Activated naive CD4-positive, alpha-beta T cell treated with anti-CD3 and anti-CD28 coated beads, Interleukin-2, amount 50 U/mL, for 72 hours (primary cell): ENCODE measurements at places on chromosomes 6 and 20. TPM values are rescaled to one million over a fixed set of nuclear protein-coding genes. Genes with fewer than 3 reads are reported as not detected.

GRCh38 chr20:48267860-48268633, 482.8 kb upstream of the SULF2 start:
- DNase-seq: no peak

DNA sequence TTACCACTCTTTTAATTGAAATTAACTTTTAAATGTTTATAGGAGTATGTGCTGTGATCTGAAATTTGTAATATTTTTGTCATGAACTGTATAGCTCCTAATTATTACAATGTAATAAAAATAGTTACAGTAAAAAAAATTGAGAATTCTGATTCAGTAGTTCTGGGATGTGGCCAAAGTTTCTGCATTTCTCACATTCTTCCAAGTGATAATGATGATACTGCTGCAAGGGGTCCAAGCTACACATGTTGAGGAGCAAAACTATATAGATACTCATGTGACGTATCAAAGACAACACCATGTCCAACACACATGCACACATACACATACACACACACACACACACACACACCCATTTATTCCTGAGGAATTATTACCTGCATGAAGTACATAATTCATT, 71.0 kb upstream of the FAM83B start:
- no peak for DNase-seq

- no peak for DNase-seq
These were observed 18.4 kb upstream of the DOK5 start for GRCh38 chr20:54456961-54457360.

DNA sequence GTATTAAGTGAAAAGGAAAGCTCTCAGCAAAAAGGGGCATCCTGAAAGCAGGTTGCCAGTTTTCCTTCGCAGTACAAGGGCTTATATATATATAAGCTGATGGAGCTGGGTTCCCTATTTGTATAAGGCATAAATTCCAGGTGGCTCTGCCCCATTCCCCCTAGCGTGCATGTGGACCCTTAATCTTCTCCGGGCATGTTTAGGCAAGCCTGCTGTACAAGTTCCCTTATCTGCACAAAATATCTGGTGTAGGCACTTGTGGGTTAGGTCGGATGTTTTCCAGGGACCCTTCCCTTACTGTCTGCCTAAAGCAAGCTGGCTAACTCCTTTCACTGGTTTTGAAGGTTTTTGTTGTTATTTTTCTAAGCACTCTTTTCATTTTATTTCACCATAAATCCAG, 140.7 kb downstream of the FUT9 start:
- no peak for DNase-seq

GRCh38 chr6:167336844-167337630, 12.2 kb downstream of the TTLL2 start:
- no peak for DNase-seq

DNA sequence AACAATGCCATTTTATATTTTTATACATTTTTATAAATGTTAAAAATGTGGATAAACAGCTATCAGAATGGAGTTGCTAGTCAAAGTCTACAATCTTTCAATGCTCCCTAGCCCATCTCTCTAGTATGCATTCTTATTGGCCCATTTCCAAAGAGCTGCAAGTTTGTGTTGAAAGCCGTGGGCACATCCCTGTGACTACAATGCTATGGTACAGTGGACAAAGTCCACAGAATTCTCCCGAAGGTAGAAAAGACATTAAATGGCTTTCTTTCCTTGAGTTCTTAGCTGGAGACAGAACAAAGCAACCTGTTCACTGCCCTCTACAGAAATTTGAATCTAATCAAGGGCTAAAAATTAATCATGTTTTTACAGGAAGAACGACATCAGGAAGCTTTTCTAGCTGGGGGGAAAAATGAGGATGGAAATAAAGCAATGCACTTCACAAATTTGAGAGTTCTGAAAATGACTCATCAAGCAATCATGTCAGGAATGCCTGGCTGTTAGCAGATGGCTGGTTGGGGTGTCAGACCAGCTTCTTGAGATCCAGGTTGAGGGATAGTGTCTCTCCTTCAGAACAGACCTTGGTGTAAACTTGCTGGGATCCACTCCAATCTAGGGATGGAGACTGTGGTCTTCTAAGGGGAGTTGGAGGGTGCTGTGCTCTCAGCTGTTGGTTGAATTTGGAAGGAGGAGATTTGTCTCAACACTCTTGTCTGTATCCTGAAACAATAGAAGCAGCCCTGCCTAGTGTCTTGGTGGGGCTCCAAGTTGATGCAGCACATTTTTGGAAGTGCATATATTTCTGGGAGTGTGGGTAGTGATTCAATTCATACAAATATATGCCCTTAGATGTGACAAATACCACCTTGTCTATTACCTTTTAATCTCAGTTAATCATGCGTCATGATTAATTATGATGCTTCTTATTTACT, 143.4 kb upstream of the PHACTR1 start:
- no peak for DNase-seq

DNA sequence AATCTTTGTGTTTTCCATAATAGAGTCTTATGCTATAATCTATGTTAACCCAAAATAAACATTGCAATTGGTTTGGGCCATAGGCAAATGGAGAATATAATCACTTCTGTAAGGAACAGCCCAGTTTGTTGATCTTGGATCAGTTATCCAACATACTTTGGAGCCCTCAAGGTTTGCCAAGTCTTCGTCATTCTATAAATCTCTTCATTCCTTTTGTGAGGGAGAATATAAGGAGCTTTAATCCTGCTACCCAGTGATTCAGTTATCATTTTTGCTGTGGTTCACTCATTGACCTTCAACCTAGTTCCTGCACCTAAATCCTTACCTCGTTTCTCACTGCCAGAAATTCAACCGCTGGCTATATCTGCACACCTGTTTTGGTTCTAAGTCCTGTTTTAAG, 500.3 kb upstream of the PTCHD4 start:
- DNase-seq: no peak

DNA sequence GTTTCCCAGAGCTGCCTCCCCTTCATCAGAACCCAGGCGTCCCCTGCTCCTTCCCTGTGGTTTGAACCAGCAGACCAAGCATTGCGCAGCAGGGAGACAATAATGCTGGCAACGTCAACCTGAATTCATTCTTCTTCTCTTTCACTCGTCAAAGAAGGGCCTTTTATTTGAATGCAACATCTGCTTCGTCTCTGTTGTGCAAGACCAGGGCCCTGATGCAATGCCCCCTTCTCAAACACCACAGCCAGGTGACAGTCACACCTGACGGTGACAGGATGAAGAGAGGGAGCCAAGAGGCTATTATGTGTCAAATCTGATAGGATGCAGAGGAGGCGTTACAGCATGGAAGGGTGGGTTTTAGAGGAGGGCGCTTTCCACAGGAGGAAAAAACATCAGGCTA, 8.0 kb downstream of the INSM1 start:
- DNase-seq: no peak

DNA sequence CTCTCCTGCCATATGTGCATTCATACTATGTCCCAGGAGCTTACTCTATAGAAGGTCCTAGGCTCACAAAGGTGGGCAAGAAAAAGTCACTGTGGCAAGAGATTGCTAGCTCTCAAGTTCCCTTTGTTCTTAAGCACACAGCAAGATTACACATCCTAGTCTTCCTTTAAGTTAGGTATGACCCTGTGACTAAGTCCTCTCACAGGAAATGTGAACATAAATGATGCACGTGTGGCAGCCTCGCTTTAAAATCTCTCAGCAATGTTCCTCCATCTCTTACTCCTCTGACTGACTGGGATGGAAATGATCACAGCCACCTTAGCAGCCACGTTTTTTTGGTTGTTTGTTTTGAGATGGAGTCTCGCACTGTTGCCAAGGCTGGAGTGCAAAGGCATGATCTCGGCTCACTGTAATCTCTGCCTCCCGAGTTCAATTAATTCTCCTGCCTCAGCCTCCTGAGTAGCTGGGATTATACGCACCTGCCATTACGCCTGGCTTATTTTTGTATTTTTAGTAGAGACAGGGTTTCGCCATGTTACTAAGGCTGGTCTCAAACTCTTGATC, 35.7 kb upstream of the HAO1 start:
- DNase-seq: no peak

- no peak for DNase-seq
These were observed 28.4 kb downstream of the HLA-C start for GRCh38 chr6:31243508-31243907.

DNA sequence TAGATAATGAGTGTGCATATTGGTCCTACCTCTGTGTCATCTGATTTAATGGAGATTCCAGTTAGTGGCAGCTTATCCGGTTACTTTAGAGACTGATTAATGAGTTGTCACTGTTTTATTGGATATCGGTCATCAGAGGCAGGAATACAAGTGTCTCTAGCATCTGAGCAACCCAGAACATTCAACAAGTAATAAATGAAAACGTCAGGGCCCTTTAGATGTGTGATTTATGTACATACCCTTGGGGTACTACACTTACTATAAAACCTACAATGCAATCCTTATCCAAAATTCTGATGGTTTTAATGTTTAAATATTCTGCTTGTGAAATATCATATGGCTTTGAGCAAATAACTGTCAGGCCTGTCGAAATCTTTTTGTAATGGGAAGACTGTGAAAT, 1117.9 kb upstream of the FLRT3 start:
- no peak for DNase-seq

GRCh38 chr6:153129873-153130514, 1.1 kb downstream of the RGS17 start:
- no peak for DNase-seq

- DNase-seq: no peak
These were observed 45.0 kb downstream of the SLC23A2 start for GRCh38 chr20:4956200-4956810.

DNA sequence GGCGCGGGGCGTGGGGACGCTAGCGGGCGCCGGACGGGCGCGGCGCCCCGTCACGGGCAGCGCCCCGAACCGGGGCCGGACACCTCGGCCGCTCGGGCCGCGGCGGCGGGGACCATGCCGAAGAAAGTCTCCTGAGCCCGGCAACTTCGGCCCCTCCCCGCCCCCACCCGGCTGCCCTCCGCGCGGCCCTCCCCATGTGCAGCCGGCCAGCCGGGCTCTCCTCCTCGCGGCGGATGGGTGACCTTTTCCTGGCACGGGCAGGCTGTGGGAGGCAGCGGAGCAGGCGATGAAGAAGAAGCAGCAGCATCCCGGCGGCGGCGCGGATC, 278 bp downstream of the UST start:
- DNase-seq: no peak

- no peak for DNase-seq
These were observed 405.9 kb upstream of the SULF2 start for GRCh38 chr20:48191200-48191599.

DNA sequence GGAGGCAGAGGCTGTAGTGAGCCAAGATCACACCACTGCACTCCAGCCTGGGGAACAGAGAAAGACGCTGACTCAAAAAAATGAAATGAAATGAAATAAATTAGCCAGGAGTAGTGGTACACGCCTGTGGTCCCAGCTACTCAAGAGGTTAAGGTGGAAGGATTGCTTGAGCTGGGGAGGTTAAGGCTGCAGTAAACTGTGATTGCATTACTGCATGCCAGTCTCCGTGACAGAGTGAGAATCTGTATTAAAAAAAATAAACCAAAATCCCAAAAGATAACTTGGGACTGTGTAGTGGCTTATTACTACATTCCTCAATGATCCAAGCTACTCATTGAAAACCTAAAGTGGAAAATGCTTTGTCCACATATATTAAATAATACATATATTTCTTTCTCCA, 87.0 kb downstream of the SGK1 start:
- DNase-seq: no peak

Gene ZSCAN31
- total RNA-seq: 0.70 TPM

Gene RIOK1
- total RNA-seq: 35.8 TPM

Gene PRDM13
- not detected for total RNA-seq

Gene MLN
- total RNA-seq: not detected

Gene TAGAP
- total RNA-seq: 29.9 TPM

Gene MACROD2
- not detected for total RNA-seq

Gene C20orf204
- 14.2 TPM for total RNA-seq

Gene KIF13A
- not detected for total RNA-seq

Gene CTCFL
- total RNA-seq: not detected

Gene MED23
- total RNA-seq: 22.8 TPM

Gene GPX5
- total RNA-seq: not detected

Gene BPIFA1
- not detected for total RNA-seq

Gene GGTLC1
- not detected for total RNA-seq

Gene TUBB2B
- not detected for total RNA-seq
